ENCODE measurements at places on chromosomes 2 and 18.

GRCh38 chr2:10722252-10722825 is 909 bp downstream of the ATP6V1C2 start:
- DNase-seq: no peak

DNA sequence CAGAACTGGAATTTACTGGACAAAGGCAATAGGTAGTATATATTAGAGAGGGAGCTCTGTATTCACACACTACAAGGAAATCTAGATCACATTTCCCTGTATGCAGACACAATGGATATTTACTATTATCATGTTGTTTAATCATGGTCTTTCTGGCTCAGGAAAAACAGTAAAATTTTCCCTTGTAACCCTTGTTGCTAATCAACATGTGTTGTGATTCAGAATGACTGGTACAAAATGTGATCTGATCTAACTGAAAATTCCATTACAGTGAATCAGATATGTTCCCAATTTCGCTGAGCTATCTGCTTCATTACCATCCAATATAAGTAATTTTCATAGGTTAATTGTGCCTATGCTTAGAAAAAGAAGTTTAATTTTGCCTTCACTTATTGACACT is 1109.7 kb downstream of the LRP1B start:
- DNase-seq: no peak

- no peak for DNase-seq
Measured at GRCh38 chr2:36287363-36288275, 68.0 kb upstream of the CRIM1 start.

DNA sequence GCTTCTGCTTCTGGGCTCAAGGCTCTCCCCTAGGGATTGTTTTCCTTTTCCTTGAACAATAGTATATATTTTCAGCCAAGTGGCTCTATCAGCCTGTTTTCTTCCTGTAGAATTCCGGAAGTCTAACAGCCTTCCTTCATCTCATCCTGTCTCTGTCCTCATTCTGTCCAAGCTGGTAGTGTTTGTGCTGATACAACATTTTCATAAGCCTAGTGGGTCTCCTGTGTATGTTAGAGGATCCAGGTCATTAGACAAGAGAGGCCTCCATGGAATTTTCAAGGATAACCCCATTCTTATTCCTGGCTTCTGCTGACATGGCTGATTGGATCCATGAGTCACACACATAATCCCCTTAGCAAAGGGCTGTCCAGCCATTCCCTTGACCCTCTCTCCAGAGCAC is 467.6 kb downstream of the PTPRM start:
- DNase-seq: no peak

DNA sequence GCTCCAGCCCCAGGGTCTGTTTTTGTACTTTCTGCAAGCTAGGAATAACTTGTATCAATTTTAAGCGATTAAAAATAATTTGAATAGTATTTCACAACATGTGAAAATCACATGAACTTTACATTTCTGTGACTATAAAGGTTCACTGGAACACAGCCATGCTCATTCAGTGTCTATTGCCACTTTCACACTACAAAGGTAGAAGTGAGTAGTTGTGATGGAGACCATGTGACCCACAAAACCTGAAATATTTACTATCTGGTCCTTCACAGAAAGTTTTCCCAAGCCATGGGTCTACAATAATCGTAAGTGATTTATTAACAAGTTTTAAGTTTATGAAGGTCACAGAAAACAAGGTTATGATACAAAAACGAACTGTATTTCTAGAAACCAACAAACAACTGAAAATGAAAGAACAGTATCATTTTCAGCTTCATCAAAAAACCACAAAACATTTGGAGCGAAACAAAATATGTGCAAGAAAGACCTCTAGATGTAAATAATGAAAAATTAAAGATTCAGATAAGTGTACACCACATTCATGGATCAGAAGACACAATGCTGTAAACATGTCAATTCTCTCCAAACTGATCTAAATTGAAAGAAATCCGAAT is 68.9 kb upstream of the DNER start:
- DNase-seq: no peak
